T-helper 2 cell (primary cell): ENCODE measurements at places on chromosomes 7 and 10.

DNA sequence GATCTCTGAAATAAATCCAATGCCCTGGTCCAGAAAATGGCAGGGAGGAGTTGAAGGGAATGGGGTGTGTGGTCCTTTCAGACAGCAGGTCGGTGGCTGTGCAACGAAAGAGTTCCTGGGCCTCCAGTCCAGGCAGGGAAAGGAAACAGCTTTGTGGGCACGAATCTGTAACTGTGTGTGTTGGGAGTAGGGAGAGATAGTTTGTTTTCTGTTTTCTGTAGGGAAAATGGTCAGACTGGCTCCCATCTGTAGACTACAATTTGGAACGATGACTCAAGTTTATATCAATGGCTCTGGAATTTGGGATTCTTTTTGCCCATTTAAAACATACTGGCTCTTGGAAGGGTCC, 2.6 kb upstream of the HOXA9 start:
- no peak for DNase-seq

DNA sequence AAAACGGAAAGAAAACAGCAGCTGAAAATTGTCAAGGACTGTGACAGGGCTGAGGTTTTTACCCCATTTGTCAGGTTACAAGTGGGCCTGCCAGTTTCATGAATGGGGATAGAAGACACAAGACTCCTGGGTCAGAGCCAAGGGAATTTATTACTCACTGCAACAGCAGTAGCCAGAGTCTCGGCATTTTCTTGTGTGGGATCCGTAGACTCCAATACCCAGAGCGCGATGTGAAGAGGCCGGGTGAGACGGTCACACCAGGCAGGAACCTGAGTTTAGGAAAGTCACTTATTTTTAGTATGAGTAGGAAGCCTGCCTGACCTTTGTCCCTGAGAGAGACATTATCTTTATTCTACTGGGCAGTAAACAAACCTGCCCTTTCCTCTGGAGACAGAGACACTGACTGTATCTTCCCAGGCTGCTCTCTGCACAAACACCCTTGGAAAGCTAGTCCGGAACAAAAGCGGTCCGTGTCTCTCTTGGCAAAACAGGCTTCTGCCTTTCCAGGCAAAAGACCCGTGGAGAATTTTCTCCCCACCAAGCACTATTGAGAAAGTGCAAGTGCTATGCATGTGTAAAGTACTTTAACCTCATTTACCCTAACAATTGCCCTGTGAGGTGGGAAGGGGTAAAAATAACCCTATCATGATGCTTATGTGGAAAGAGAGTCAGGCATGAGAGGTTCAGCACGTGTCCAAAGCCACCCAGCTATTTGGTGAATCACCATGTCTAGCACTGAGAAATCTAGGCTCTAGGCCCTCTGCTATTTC, 58.4 kb downstream of the JCAD start:
- no peak for DNase-seq

DNA sequence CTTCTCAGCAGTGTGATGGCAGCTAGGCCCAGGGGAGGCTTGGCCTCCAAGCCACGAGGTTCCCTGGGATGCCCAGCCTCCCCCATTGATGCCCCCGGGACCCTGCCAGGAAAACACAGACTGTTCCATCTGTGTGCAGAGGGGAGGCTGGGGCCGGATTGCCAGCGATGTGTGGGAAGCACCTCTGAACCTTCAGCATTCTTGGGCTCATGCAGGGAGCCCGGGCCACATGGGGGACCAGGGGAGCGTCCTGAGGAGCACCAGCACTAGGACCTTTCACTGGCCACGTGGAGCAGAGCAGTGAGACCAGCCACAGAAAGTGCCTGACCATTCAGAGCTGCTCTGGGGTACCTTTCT, 2.6 kb downstream of the IMPDH1 start:
- no peak for DNase-seq

GRCh38 chr10:69483963-69484362, 32.7 kb downstream of the TSPAN15 start:
- DNase-seq, result no peak

DNA sequence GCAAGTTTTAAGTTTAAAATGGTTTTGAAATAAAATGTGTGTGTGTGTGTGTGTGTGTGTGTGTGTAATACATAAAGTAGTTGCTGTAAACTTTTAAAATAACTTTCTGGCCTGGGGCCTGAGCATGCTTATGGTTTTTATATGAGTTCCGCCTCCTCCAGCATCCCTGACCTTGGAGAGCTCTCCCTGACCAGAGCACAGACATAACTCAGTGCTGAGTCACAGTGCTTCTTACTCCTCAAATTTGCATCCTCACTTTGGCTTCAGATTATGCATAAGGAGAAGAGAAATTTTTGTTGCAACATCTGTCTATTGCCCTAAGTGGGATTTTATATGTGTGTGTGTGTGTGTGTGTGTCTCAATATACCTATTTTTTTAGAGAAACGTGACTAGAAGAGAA, 200.8 kb downstream of the ELMO1 start:
- DNase-seq, result no peak

DNA sequence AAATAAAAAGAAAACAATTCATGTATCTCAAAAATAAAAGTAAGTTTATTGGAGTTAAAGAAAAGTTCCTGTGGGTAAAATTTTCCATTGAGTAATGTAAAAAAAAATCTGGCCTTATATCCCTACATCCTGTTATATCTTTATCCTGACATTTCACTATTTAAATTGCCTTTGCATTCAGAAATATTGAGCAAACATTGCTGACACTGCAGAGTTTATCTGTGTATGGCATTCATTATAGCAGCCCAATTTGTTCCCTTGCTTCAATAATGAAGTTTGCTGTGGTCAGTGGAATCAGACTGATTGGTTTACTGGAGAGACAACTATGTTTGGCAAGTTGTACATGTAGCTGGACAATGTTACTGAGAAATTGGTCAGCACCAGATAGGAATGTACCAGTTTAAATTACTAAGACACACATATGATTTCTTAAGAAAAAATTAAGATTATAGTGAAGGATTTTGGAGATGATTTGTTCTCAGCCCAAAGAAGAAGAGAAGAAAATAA, 271.7 kb downstream of the ANKRD7 start:
- DNase-seq, result no peak

DNA sequence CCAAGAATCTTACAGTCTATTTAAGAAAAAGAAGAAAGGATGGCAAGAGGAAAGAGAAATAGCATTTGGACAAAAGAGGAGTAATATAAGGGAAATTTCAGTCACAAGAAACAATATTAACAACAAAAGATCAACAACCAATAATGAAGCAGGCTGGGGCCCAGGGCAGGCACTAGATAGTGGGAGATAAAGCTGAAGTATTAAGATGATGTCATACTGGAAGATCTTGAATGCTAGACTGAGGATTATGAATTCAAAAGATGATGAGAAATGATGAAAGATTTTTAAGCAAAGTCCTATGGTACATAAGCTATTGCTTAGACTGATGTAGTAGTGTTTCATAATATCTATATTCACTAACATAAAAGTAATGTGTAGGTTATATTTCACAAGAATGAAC, 51.8 kb upstream of the SPOCK2 start:
- DNase-seq, result no peak

DNA sequence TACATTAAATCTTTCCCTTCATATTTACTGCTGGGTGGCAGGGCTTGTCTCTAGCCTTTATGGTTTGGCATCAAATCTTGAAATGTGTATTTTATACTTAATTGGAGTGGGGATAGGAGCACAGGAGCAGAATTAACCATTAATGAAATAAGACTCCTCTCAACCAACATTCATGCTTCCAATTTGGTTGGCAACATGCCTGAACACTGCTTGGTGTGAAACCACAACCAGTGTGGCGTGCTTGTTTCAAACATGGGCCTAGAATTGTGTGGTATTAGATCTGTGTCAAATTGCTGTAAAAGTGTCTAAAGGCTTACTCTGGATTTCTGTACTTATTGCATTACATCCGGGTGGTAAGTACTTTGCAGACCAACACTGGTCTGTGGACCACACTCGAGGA, 25.1 kb upstream of the VPS41 start:
- DNase-seq, result no peak

DNA sequence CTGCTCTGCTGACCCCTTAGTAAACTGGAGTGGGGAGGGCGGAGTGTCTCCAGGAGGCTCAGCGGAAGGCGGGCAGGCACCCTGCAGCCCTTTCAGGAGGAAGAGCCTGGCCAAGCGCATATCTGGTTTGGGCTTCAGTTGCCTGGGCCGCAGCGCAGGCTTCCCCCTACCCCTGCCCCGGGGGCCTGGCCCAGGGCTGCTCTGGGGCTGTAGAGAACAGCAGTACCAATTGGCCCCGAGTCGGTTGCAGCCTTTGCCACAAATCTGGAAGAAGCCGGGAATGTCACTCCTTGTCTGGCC, 28.1 kb upstream of the JAKMIP3 start:
- DNase-seq, result no peak

- no peak for DNase-seq
Observed at GRCh38 chr10:5555881-5556280, 31.1 kb downstream of the CALML3 start.

DNA sequence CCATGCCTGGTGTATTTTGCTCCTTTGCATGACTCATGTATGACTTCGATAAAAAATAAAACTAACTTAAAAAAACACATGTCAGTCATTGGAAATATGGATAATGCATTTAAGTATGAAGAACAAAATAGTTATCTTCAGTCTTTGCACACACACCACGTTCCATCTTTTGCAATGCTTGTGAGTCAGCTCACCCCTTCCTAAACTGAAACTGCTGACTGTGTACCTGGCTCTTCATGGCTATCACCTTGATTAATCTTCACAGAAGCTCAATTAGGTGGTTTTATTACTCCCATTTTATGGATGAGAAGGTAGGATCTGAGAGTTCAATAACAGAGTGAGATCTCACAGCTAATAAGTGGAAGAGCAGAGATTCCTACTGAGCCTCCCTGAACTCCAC, 79.5 kb downstream of the CARD11 start:
- DNase-seq, result no peak

GRCh38 chr7:38052786-38053185, 125.3 kb upstream of the STARD3NL start:
- DNase-seq, result no peak

DNA sequence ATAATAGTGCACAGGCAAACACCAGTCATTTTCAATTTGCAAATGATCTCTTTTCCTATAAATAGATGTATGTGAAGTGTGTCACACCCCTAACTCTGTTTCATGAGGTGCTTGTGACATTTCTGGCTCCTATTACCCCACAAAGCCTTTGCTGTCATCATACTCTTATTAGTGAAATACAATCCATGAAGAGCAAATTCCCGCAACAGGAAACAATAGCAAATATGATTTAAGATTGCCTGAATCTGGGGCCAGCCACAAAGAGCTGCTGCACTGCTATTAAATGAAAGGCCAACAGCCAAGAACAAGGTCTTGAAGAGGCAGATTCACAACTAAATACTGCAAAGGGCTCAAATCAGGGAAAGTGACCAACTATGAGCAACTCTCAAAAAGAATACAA, 96.3 kb upstream of the CAV2 start:
- DNase-seq, result no peak

DNA sequence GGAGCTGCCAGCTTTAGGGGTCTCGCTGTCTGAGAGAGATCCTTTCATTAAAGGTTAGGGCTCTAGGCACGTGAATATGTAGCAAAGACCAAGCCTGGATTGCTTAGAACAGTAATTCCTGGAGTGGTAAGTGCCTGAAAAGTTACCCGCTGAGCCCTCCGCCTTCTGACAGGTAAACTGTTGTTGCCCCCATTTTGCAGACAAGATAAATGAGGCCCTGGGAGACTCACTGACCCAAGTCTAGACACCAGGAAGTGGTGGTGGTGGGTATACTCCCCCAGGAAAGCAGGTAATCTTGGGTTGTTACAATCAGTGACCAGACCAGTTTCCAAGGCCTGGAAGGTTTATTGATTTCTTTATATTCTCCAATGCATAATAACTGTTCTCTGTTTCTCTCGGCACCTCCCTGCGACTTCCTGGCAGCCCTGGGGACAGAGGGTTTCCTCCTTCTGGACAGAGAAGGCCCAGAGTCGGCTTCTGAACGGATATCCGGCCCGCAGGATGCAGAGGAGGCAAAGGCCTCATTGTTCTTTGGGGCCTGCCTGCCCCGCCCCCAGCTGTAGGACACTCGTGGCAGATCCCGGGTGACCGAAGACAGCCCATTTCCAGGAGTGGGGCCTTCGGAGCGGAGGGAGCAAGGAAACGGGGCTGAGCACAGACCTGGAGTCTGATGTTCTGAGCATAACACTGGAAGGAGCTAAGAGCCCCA, 1.3 kb upstream of the GRK5 start:
- DNase-seq, result peak; percentile 70

DNA sequence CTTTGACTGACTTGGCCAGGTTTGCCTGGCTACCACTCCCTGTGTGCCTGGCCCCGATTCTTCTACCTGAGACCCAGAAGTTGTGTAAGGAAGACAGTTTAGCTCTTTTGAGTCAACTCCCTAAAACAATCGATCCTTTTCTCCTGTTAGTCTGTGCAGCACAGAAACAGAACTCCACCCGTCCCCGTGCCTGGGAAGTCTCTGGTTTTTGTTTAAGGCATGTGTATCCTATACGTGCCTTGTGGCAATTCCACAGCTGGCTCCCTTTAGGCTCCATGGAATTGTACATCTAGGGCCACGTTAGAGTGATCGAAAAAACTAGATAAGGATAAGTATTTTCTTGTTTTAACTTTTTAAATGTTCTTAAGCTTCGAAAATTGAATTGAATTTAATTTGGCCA, 131.6 kb downstream of the BICC1 start:
- no peak for DNase-seq

DNA sequence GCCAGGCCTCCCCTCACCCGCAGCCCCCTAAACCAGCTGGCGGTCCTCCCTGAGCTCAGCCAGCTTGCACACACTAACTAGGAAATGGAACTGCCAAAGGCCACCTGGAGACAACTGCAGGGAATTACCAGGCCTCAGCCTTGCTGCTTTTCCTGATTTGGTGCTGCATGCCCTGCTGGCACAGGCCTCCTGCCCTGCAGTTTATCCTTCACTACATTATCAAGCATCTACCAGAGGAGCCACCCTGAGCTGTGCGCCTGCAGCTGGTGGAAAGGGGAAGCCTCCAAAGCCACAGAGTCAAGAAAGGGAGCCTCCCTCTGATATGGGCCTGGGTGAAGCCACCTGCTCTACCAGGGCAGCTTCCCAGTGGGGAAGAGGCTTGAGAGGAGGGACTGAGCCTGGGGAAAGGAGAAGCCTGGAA, 139.8 kb downstream of the GRID1 start:
- no peak for DNase-seq

DNA sequence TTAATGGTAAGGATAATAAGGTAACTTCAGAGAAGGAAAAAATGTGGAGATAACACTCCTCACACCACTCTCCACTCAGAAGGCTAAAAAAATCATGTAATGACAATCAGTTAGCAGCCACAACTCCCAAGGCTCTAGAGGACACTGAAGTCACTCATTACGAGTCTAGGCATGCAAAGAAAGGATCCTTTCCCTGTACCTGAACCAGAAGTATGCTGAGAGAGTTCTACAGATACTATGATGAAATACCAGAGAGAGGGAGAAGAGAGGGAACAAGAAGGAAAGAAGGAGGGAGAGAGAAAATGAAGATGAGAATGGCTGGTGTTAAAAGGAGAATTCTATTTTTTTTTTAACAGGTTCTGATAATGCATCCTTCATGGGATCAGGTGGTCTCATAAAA, 224.3 kb upstream of the PLXNA4 start:
- DNase-seq, result no peak

DNA sequence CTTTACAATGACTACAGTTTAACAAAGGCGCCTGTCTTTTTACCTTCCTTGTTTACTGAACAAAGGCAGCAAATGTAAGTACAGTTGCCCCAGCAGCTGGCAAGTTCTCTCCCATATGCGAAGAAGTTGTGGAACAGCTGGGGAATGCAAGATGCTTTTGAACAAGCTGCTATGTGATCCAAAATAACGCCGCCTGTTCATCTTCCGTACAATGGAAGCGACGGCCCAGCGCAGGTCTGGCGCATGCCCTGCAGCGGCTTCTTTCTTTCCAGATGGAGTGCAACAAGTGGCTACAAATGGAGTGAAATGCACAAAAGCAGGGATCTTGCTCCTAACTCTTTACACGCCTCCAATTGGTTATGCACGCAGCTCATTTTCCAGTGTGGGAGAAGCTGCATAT, 97.0 kb upstream of the SVIL start:
- no peak for DNase-seq
